Left ventricle myocardium inferior (tissue), 1 donor: ENCODE measurements at places on chromosomes 2 and 18.

- DNase-seq: no peak
Observed at GRCh38 chr2:54678719-54679118, 44.7 kb upstream of the EML6 start.

DNA sequence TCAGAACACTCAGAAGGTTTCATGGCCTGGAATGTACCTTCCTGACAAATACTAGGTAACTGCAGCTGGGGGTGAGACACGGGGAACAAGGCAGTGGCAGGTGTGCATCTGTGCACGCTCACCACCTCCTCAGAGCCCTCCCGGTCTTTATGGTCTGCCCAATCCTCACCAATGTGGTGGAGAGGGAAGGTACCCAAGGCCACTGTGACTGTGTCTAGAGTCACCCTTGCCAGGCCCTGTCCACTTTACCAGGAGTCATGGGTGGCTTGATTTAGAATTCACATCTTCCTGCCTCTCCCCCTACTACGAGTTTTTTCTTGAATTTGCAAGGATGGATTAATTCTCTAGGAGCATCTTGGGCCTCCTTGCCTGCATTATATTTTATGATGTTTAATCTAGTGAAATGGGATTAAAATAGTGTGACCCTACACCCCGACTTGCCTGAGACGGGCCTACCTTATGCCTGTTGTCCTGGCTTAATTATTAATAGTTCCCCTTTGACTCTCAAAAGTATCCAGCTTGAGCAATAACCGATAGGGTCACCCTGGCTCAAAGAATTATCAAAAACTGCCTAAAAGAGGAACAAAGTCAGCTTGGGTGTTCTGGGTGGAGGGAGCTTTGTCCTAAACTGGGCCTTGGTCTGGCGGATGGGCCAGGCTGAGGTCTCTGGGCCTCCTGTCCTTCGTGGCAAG lies 56.5 kb downstream of the ACAA2 start:
- no peak for DNase-seq

DNA sequence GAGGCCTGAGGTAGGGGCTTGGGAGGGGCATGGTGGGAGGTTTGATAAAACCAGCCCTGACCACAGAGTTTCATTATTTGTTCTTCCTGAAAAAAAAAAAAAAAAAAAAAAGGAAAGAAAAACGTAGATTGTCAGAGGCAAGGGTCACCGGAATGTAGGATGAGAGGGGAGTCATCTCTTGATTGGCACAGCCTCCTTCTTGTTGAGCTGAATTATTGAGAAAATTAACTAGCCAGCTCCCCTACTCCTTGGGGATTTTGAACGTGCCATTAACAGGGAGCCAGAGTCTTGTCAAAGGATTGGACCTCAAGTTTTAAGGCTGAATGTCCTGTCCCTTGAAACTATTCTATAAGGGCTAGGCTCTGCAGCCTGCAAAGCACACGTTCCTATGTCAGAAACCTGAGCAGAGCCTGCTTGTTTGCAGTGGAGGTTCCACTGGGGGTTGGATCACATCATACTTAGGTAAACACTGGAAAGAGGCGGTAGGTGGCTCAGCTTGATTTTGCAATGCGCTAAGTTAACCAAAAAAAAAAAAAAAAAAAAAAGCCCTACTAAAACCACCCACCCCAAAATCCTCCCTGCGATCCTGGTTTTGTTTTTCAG lies 2.3 kb downstream of the INHBB start:
- DNase-seq: no peak

DNA sequence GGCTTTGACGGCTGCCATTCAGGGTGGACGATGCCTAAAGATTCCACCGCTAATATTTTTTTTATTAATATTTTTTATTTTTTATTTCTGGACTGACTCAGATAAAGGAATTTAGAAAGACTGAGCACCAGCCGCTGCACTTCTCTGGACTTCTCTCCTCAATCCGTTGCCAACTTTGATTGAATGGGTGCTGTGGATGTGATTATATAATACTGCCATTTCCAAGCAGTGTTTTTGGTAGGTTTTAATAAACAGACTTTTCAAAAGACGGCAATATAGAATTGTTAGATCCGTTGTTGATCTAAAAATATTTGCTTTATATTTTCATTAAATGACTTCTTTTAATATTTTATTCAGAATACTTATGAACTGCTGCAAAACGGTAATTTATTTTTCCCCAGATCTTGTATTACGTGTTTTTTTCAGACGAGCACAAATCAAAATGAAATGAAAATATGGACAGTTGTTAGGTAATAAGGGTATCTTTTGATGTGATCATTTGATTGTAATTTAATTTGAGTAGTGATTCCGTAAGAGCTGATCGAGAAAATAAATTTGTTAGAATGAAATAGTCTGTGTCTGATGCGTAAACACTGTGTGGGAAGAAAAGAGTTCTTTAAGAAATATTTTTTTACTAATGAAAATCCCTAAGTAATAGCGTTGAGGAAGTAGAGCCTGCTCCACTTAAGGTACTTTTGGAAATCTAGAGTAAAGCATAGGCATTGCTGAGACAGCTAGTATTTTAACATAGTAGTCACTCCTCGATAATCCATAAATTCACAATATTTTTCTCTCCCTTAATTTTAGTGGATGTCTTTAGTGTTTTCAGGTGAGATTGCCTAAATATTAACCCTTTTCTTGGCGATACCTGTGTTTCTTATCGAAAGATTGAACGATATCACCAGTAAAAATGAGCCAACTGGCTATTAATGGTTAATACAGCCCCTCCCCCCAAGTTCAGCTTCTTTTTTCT lies 4.4 kb downstream of the POU3F3 start:
- DNase-seq: no peak

DNA sequence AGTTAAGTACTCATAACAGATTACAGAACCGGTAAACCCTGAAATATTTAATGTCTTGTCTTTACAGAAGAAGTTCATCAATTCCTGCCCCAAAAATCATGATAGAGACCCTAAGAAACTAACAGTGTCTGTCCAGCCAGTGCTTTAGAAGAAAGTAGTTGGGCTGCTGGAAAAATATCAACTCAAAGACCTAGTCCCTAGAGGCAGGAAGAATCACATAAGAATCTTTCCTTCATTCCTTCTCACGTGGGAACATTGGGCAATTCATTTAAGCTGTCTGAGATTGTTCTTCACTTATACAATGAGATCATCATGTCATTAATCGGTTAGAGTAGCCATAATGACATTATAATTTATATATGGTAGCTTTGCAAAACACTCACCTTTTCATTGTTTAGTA lies 156.4 kb downstream of the CCBE1 start:
- DNase-seq: no peak

DNA sequence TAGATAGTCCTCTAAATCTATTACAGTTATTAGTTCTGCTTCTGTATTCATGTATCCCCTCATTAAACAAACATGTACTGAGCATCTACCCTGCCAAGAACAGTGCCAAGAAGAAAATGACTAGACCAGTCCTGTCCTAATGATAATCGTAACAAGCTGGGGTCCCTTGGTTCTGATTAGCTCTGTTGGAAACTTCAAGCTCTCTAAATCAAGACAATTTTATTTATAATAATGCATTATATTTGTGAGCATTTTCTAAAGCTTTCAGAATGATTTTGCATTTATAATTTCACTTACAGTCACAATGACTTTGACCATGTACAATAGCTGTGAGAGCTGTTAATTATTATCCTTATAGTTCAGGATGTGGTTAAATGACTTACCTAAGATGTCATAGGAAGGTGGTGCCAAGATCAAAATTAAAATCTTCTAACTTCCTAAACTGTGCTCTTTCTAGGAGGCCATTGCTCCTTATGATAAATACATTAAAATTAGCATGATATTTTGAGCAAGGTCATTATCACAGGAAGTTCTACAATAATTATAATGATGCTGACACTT lies 336.5 kb upstream of the SLC39A10 start:
- DNase-seq: no peak

- DNase-seq: no peak
Observed at GRCh38 chr18:35942133-35942532, 30.3 kb upstream of the RMP24 start.

- no peak for DNase-seq
Observed at GRCh38 chr18:34956663-34957062, 84.5 kb upstream of the MAPRE2 start.

- DNase-seq: no peak
Observed at GRCh38 chr2:207854484-207855440, 85.1 kb upstream of the FZD5 start.

DNA sequence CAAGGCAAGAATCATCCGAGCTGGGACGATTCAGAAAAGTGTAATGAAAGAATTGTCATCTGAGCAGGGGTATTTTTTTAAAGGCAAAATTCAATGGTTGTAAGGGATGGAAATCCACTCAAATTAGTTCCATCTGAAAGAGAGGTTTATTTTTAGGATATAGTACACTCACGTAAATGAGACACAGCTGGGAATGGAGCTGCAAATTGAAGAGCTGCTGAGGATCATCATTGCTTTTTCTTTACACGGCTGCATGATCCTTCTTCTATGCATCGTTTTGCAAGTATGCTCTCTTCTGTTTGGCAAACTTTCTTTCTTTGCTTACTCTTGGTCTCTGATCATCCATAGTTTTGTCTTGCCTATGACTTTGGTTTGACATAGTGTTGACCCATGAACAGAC lies 27.4 kb upstream of the CUL3 start:
- DNase-seq: no peak

GRCh38 chr2:208064220-208064961 lies 39.1 kb upstream of the PLEKHM3 start:
- DNase-seq: no peak

- no peak for DNase-seq
Observed at GRCh38 chr2:90069290-90069894, 1377.9 kb downstream of the RPIA start.

GRCh38 chr18:58144671-58145285 lies 100.8 kb downstream of the NEDD4L start:
- no peak for DNase-seq

- no peak for DNase-seq
Observed at GRCh38 chr2:37471994-37472393, 127.6 kb downstream of the QPCT start.

DNA sequence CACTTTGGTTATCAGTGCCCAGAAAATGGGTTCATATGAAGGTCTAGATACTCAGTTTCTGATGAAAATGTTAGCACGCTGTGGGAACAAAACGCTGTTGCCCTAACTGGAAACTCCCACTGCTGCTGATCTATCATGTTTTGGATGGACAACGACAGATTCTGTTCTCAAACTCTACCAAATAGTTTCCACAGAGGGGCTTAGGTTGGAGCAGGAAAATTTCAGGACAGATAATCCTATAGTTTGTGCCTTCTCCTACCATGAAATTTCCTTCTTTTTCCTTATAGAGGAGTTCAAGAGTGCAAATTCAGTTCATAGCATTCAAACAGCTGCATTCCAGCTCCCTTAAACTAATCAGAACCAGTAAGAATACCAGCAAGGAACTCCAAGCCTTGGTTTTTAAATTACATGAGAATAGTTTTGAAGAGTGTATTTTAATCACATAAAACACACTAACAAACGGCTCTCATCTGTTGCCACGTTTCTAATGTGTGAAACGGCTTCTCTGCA lies 58.7 kb upstream of the RALBP1 start:
- no peak for DNase-seq

GRCh38 chr2:33694904-33695303 lies 95.8 kb upstream of the FAM98A start:
- DNase-seq: no peak

- DNase-seq: no peak
Observed at GRCh38 chr2:203366639-203367466, 38.7 kb downstream of the ABI2 start.

GRCh38 chr2:86285571-86285970 lies 51.9 kb downstream of the REEP1 start:
- no peak for DNase-seq

DNA sequence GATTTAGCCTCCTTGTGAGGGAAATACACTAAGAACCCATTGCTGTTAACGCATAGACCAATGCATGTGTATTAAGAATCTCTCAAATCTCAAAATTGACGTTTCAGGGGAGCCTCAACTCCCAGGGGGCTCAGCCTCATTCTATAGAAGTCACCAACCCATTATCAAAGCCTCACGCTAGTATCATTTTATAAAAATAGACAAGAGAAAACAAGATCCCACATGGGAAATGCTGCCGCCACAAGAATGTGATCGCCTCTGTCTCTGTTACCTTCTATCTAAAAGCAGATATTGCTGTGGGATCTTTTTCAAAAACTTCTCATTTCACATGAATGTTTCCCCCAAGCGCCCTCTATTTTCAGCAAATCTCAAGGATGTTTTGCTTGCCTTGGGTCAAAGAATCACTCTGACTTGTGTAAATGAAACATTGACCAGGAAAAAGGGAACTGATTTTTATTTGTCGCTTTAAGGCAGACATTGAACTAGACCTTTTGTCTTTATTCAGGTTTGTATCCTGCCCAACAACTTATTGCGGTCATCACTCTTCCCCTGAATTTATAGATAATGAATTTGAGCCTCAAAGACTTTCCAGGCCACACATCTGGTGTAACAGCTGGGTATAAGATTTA lies 679.0 kb upstream of the ID2 start:
- DNase-seq: no peak

- no peak for DNase-seq
Observed at GRCh38 chr18:31401156-31402025, 24.8 kb downstream of the DSG4 start.

DNA sequence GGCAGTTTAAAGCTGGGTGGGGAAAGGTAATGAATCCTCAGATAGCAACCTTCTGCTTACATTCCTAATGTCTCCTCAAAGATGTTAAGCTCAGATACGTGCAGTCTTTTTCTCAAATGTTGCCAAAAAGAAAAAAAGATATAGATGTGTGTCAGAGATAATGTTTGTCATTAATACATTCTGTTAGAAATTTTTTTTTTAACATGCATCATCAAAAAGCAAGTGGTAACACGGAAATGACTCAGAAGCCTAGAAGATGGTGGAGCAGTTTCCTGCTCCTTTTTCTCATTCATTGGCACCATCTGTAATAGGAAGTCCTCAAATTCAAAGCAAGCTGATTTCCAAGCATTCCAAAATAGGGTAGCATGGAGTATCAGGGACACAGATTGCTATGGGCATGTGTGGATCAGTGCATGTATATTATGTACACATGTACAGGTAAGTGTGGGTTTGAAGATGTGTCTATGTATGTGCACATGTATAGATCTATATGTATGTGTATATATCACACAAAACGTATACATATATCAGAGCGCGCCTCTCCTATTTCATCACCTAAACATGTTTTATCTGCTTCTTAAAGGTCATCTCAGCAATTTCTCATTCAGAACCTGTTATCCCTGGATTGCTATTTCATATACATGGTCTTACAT lies 79.9 kb upstream of the ITGB6 start:
- no peak for DNase-seq

DNA sequence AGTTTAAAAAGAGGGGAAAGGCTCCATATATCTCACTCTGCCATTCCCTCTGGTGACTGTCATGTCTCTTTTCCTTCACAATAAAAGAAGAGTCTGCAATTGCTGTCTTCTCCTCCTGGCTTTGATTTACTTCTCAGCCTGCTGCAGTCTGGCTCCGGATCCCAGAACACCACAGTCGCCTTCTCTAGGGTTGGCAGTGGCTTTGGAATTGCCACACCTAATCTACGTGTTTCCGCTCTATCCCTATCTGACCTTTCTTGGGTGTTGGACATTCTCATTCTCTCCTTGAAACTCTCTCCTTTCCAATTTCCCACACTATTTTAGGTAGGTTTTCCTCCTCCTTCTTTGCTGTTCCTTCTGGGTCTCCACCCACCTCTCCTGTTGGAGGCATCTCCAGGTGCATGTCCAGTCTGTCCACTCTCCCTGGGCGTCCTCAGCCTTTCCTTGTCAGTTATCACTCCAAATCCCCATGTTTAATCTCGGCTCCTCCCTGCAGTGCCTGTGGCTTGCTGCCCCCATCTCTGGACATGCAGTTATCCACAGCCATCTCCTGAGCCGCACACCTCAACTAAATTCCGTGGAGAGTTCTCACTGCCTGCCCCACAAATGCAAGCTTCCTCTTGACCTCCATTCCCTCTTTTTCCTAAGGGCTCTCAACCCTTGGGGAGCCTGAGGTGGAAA lies 112.8 kb downstream of the KCTD1 start:
- no peak for DNase-seq
